ENCODE measurements at places on chromosomes 5 and 9. TPM values are rescaled to one million over a fixed set of nuclear protein-coding genes. Genes with fewer than 3 reads are reported as not detected.
A peak's percentile ranks its signal among the peaks of the same experiment; 100 is the strongest.

GRCh38 chr5:128750155-128750554 lies 212.1 kb upstream of the FBN2 start:
- no peaks in the 10 kb centered on the region for H3K36me3 ChIP-seq
- H3K27ac ChIP-seq, result no peak overlapping the region
- H3K4me1 ChIP-seq, result no peaks in the 10 kb centered on the region

DNA sequence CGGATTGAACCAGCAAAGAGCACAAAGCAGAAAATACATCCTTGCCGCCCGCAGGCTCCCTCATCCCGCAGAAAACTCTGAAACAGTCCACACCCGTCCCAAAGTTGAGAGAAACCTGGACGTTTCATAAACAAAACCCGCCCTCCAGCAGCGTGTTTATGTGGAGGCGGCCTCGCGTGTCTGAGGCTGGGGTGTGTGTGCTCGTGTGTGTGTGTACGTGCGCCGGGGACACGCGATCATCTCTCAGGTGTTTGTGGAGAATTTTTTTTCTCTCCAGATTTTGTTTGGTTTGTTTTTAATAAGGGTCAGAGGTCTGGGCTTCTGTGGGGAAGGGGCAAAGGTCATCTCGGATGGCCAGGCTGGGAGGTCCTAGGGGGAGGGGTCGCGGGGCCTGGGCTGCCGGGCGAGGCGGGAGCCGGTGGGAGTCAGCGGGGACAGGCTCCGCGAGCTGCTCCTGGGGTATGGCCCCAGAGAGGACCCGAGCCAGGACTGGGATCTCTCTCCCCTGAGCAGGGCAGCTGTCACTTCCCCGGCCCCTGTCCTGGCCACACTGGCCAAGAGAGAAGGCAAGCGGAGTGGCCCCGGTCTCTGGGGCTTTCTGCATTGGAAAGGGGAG lies 206.4 kb downstream of the C9orf50 start:
- no peaks in the 10 kb centered on the region for H3K27me3 ChIP-seq
- no peaks in the 10 kb centered on the region for H3K36me3 ChIP-seq
- peaks cover 32% of the 10 kb centered on the region for H3K4me1 ChIP-seq
- peak overlapping the region; percentile 54 for H3K4me3 ChIP-seq
- DNase-seq, result peak; percentile 82

DNA sequence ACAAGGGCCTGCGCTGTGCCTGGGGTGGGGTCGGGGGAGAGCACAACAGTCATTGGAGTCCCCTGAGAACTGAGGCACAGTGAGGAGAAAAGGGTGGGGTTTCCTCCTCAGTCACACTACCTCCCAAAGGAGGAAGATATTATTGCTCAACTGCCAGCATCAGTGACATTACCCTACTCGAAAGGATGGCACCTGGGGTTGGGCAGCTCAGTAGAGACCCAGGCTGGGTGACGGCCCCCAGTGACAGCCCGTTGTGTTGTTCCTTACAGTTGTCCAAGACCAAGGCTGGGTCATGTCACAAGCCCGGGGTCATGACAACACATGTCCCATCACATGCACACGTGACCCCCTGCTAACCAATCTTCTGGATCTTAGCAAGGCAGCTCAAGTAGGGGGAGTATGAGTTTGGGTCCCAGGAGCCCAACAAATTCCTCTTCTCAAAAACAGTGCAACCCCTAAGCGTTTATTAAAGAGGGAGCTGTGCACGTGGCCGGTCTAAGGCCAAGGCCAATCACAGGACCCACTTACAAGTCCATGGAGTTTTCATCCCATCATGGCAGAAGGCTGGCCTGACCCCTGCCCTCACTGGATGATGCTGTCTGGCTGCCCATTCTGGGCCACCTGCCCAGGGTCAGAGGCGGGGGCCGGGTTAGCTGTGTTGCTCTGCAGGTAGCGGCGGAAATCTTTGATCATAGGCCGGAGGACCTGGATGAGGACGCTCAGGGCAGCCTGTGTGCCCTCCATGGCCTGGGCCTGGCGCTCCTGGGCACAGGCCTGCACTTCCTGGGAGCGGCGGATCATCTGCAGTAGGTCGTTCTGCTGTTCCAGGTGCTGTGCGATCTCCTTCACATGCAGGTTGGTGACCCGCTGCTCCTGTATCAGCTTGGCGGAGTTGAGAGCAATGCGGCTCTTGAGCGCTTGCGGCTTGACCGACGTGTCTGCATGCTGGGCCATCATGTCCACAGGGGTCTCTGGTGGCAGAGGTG lies 4.0 kb downstream of the NAIF1 start:
- H3K27ac ChIP-seq, result peak overlapping the region; percentile 57
- no peak overlapping the region for H3K4me3 ChIP-seq
- H3K27me3 ChIP-seq, result no peaks in the 10 kb centered on the region
- H3K4me1 ChIP-seq, result peaks cover 53% of the 10 kb centered on the region
- no peaks in the 10 kb centered on the region for H3K36me3 ChIP-seq
- DNase-seq, result no peak

GRCh38 chr9:93133681-93134014 lies 403 bp downstream of the NINJ1 start:
- no peaks in the 10 kb centered on the region for H3K36me3 ChIP-seq
- peaks cover 56% of the 10 kb centered on the region for H3K4me1 ChIP-seq
- DNase-seq, result peak; percentile 91
- H3K27ac ChIP-seq, result peak overlapping the region; percentile 99

DNA sequence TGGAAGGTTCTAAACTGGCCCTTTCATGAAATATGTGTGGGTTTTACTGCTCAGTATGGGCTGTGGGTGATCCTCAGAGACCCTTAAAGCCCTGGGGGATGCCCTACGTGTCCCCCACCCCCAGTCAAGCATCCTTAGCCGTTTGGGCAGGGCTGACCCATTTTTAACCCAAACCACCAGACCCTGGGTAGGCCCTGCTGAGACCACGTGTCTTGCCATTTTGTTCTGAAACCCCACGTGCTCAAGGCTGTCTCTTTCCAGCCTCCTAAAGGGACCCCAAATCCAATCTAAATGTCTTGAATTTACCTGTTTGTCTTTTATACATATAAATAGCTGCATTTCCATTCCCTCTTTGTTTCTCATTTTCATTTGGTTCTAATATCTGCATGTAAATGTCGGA lies 94.9 kb downstream of the PAX5 start:
- no peak overlapping the region for H3K4me3 ChIP-seq
- no peak overlapping the region for H3K27ac ChIP-seq
- no peaks in the 10 kb centered on the region for H3K36me3 ChIP-seq
- no peaks in the 10 kb centered on the region for H3K27me3 ChIP-seq
- no peaks in the 10 kb centered on the region for H3K4me1 ChIP-seq

DNA sequence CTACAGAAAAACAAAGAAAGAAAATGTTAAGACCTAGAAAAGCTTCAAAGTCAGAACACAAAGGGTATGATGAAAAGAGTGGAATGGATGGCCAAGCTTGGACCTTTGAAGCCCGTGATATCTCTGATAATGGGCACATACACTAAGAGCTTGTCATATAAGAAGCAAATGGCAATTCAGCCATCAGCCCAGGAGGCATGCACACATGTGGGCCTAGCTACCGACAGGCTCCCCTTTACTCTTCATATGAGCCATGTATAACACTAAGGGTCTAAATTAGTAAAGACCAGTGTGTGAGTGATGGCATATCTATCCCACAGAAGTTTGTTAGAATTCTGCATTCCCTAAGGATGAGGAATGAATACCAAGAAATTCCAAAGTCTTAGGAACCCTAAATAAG lies 20.1 kb downstream of the GRHPR start:
- H3K27ac ChIP-seq, result no peak overlapping the region
- no peaks in the 10 kb centered on the region for H3K27me3 ChIP-seq
- H3K4me3 ChIP-seq, result no peak overlapping the region

- H3K27me3 ChIP-seq, result no peaks in the 10 kb centered on the region
- H3K4me3 ChIP-seq, result no peak overlapping the region
- H3K27ac ChIP-seq, result no peak overlapping the region
These were observed 523.5 kb upstream of the KLF4 start for GRCh38 chr9:108012886-108013665.

GRCh38 chr5:164498438-164498837 lies 993.0 kb downstream of the MAT2B start:
- no peak overlapping the region for H3K27ac ChIP-seq
- no peaks in the 10 kb centered on the region for H3K27me3 ChIP-seq
- DNase-seq, result no peak
- H3K4me3 ChIP-seq, result no peak overlapping the region
- no peaks in the 10 kb centered on the region for H3K4me1 ChIP-seq

- H3K4me3 ChIP-seq, result no peak overlapping the region
- H3K36me3 ChIP-seq, result no peaks in the 10 kb centered on the region
- DNase-seq, result no peak
- no peaks in the 10 kb centered on the region for H3K27me3 ChIP-seq
- H3K4me1 ChIP-seq, result peaks cover 14% of the 10 kb centered on the region
These were observed 20.2 kb downstream of the RGS3 start for GRCh38 chr9:113483676-113484257.

DNA sequence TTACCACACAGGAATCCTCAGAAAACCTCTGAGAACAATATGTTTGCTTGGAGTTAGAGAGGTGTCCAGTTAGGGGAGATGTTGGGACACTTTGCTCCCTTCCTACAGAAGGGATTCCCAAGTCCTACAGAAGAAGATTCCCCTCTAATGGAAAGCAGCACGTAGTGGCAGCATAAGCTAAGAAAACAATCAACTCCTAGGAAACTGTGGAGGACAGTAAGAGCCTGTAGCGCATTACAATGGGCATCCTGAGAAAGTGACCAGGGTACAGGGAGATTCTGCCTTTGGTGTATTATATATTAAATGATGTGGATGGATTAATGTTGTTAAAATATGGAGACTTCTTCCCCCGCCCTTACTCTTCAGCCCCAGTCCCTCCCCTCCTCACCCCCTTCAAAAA lies 13.9 kb upstream of the RIC1 start:
- no peaks in the 10 kb centered on the region for H3K27me3 ChIP-seq
- H3K4me1 ChIP-seq, result peaks cover 8% of the 10 kb centered on the region
- no peak for DNase-seq
- no peak overlapping the region for H3K27ac ChIP-seq
- H3K36me3 ChIP-seq, result no peaks in the 10 kb centered on the region

DNA sequence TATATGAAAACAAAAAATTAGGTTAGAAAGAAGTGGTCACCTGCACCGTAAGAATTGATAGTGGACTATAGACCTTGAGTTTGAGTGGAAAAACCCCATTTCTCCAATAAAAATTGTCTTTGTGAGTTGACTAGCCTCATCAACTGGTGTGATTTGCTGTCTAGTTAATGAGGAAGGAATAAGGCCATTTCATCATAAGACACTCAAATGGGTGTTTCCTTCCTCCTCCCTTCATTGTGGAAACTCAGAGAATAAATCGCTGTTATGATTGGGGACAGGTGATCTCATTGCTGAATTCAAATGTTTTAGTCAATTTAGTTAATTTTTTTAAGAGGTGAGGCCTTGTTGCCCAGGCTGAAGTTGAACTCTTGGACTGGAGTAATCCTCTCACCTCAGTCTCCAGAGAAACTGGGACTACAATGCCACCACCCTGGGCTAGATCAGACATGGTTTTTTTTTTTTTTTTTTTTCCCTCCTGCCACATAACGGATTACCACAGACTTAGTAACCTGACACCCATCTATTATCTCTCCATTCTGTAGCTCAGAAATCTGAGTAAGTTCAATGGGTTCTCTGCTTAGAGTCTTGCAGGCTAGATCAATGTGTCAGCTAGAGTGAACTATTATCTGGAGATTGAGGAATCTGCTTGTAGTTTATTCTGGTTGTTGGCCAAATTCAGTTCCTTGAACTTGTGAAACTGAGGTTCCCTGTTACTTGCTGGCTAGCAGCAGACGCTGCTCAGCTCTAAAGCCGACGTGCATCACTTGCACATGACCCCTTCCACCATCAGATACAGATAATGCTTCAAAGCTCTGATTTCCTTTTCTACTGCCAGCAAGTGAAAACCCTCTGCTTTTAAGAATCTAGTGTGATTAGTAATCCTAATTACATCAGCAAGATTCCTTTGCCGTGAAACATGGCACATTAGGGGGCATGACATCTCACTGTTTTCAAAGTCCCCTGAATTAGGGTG lies 663.8 kb upstream of the CDH9 start:
- H3K4me1 ChIP-seq, result no peaks in the 10 kb centered on the region
- H3K27me3 ChIP-seq, result no peaks in the 10 kb centered on the region
- no peak overlapping the region for H3K4me3 ChIP-seq

DNA sequence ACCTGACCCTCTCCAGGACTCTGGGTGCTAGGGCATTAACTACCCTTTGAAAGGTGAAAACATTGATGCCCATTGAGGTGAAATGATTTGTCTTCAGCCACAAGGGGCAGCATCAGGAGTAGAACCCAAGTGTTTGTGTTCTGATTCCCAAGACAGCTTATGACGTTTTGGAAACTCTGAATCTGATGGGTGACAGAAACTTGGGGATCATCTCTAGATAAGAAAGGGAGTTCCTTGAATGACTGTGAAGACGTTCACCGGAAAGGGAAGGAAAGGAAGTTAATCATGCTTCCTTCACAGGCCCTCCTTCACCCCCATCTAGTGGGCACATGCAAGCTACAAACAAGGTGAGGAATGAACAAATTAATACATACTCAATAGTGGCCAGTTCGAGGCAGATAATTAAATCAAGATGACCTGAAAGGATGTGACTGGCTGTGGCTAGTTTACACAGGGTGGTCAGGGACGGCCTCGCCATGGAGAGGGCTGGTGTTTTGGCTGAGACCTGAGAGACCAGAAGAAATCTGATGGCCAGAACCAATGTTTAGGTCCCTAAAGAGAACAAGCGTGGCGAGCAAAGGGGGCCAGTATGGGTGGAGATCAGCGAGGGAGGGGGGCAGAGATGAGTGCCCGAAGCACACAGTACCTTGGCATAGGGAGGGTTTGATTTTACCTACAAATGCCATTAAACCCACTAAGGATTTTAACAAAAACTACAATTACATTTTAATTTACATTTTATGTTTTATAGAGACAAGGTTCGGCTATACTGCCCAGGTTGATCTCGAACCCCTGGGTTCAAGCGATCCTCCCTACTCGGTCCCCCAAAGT lies 937 bp upstream of the SLC26A2 start:
- no peaks in the 10 kb centered on the region for H3K36me3 ChIP-seq
- DNase-seq, result no peak
- peak overlapping the region; percentile 84 for H3K4me3 ChIP-seq
- peak overlapping the region; percentile 88 for H3K27ac ChIP-seq

DNA sequence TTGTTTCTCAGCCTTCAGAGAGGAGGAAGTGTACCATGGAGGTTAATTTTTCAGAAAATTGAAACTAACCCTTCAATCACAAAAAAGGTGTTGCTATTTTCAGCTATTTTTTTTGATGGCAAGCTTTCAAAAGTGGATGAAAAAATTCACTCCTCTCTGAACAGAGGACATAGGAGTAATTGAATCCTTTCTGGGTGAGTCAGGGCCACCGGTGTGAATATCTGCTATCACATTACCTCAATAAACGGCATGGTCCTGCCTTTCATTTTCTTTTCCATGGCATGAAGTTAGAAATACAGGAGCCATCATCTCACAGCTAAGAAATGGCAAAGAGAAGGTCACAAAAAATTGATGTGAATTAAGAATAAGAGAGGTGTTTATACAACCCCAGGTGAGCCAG lies 90.2 kb upstream of the CCDC112 start:
- H3K4me3 ChIP-seq, result no peak overlapping the region
- no peak for DNase-seq
- H3K36me3 ChIP-seq, result no peaks in the 10 kb centered on the region
- H3K27me3 ChIP-seq, result no peaks in the 10 kb centered on the region
- H3K27ac ChIP-seq, result no peak overlapping the region

The PPP3R2 gene
- not detected for total RNA-seq

The NR5A1 gene
- total RNA-seq, result 0.49 TPM

The SERF1B gene
- total RNA-seq, result 21.3 TPM

The ANXA2R gene
- 5.9 TPM for total RNA-seq

The ANKRD34B gene
- total RNA-seq, result not detected

The WNT8A gene
- not detected for total RNA-seq

The PRRX2 gene
- 1.3 TPM for total RNA-seq

The IFNA13 gene
- not detected for total RNA-seq

The FCN2 gene
- not detected for total RNA-seq

The AFAP1L1 gene
- total RNA-seq, result 20.6 TPM

The GAS1 gene
- 14.9 TPM for total RNA-seq

The PAEP gene
- total RNA-seq, result not detected
